ENCODE measurements at places on chromosomes 5 and 9.

- DNase-seq = no peak
Measured at GRCh38 chr9:91991721-91992341, 41.8 kb upstream of the ROR2 start.

DNA sequence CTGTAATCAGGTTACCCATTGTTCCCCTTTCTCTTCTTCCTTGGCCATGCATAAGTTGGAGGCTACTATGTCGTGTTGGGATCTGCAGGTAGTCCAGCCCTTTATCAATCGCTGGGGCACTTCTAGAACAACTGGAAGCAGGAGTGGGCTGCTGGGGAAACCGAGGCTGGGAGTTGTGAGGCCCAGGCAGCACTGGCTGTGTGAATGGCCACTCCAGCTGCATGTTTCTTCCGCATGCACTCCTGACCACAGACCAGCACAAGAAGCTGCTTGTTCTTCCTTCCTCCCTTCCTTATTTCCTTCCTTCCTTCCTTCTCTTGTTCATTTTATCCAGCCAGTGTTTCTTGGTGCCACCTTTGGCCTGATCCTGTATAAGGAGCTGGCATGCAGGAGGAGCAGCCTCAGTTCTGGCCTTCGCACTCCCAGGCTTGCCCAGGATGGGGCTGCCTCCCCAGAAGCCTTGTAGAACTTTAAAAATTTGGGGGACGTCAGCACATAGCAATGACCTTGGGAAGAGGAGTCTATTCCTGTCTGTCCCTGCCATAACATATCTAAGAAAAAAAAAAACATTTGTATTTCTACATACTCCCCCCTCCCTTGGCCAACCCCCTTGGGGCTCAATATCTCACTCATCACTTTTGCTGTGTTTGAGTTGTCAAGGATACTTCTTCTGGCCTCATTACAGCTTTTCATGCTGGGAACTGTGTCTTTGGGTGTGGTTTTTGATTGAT is 20.8 kb upstream of the CXCL14 start:
- no peak for DNase-seq

DNA sequence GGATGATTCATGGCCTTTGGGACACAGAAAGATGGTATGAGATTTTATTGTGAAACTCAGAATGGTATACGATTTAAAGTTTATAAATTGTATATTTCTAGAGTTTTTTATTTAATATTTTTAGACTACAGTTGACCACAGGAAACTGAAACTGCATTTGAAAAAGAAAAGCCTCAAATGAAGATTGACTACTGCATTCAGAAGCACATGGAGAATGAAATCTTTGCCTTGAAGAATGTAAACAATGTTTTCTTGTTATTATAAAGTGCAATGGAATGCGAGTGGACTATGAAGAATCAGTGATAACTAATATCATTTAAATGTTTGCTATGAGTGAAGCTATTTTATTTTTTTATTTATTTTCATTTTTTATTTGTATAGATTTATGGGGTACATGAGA is 169.1 kb upstream of the CDH18 start:
- no peak for DNase-seq

GRCh38 chr5:97245386-97245785 is 62.3 kb upstream of the RIOK2 start:
- no peak for DNase-seq

DNA sequence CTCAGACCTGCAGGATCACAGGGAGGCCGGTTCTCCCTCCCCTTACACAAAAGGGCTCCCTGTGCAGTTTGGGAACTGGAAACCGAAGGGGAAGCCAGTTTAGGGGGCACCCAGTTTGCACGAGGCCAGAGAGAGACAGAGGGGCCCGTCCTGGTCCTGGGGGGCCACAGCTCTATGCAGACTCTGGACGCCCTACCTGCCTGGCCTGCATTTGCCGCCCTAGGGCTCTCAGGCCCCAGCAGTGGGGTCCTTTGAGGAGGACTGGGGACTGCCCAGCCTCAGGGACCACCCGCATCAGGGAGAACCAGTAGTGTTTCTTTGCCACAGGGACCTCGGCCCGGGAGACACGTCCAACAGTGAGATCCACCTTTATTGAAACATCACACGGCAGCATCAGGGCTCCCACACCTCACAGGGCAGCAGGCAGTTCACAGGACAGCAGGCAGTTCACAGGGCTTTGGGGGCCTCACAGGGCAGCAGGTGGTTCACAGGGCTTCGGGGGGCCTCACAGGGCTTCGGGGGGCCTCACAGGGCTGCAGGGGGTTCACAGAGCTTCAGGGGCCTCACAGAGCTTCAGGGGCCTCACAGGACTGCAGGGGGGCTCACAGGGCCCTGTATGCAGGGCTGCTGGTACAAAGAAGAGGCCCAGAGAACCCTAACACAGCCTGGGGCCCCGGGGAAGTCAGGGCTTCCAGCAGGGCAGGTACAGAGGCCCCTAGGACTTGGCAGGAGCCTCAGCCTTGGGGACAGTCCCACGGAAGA is 648 bp upstream of the NSMF start:
- no peak for DNase-seq

- DNase-seq = no peak
Measured at GRCh38 chr9:91395553-91396471, 27.8 kb downstream of the NFIL3 start.
